ENCODE measurements at places on chromosomes 1 and 21. TPM values are rescaled to one million over a fixed set of nuclear protein-coding genes. Genes with fewer than 3 reads are reported as not detected.

- no peak overlapping the region for H3K4me3 ChIP-seq
- no peak overlapping the region for H3K27ac ChIP-seq
- DNase-seq = peak; percentile 20
- no peaks in the 10 kb centered on the region for H3K27me3 ChIP-seq
- no peaks in the 10 kb centered on the region for H3K4me1 ChIP-seq
These were observed 1212.3 kb upstream of the NCAM2 start for GRCh38 chr21:19785941-19786340.

Gene CD1E
- total RNA-seq = 3.5 TPM

DNA sequence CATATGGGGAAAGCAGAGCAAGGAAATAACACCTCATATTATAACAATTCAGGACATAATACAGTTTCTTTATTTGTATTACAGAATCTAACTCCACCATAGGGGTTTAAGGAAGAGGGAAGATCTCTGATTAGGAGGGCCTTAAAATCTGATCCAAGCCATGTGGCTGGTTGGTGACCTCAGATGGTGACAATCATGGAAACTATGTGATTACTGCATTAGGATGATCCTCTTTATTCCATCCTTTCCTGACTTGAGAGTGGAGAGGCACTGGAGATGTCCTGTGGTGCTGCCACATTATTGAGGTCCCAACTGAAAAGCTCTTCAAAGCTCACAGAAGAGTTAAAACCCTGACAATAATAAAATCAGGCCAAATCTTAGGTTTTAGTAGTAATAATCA, 168.1 kb upstream of the BEND5 start:
- no peaks in the 10 kb centered on the region for H3K27me3 ChIP-seq
- no peaks in the 10 kb centered on the region for H3K4me1 ChIP-seq
- H3K4me3 ChIP-seq = no peak overlapping the region

DNA sequence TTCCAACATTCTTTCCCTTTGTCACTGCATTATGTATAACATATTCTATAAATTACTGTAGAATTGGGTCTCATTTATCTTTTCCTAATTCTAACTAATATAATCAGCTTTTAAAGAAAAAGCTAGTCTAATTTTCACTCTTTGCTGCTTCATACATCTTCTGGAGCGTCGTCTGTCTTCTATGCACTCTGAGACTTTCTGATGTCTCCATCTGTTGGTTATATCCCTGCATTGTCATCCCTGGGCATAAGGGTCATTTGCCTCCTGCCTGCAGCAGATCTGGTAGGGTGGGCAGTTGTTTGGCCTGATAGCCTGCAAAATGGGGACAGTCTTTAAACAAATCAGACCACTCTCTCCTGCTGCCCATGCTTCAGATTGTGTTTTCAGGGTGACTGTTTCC, 40.8 kb upstream of the DYNLT5 start:
- peak; percentile 13 for DNase-seq
- H3K36me3 ChIP-seq = no peaks in the 10 kb centered on the region
- no peaks in the 10 kb centered on the region for H3K27me3 ChIP-seq
- no peak overlapping the region for H3K4me3 ChIP-seq

Gene SMCP
- not detected for total RNA-seq

- no peak for DNase-seq
- H3K4me1 ChIP-seq = no peaks in the 10 kb centered on the region
- no peaks in the 10 kb centered on the region for H3K27me3 ChIP-seq
- no peak overlapping the region for H3K4me3 ChIP-seq
- peaks cover 4% of the 10 kb centered on the region for H3K36me3 ChIP-seq
These were observed 5.4 kb downstream of the PNRC2 start for GRCh38 chr1:23964790-23965740.

GRCh38 chr1:241163363-241163762, 193.6 kb downstream of the RGS7 start:
- no peak for DNase-seq
- no peak overlapping the region for H3K4me3 ChIP-seq
- H3K27me3 ChIP-seq = no peaks in the 10 kb centered on the region
- no peaks in the 10 kb centered on the region for H3K36me3 ChIP-seq

Gene AGO4
- 12.2 TPM for total RNA-seq

GRCh38 chr1:58964880-58965279, 181.0 kb upstream of the JUN start:
- no peaks in the 10 kb centered on the region for H3K36me3 ChIP-seq
- H3K4me3 ChIP-seq = no peak overlapping the region
- H3K4me1 ChIP-seq = peaks cover 18% of the 10 kb centered on the region
- no peak for DNase-seq
- H3K27me3 ChIP-seq = no peaks in the 10 kb centered on the region
- H3K27ac ChIP-seq = no peak overlapping the region

GRCh38 chr1:26359981-26360806, 6.3 kb upstream of the CRYBG2 start:
- no peak overlapping the region for H3K4me3 ChIP-seq
- H3K27me3 ChIP-seq = peaks cover 12% of the 10 kb centered on the region
- no peaks in the 10 kb centered on the region for H3K36me3 ChIP-seq
- H3K4me1 ChIP-seq = no peaks in the 10 kb centered on the region
- H3K27ac ChIP-seq = no peak overlapping the region

Gene CFAP107
- not detected for total RNA-seq

- no peaks in the 10 kb centered on the region for H3K27me3 ChIP-seq
- H3K27ac ChIP-seq = no peak overlapping the region
- no peak overlapping the region for H3K4me3 ChIP-seq
- no peaks in the 10 kb centered on the region for H3K4me1 ChIP-seq
These were observed 96.0 kb downstream of the PGBD5 start for GRCh38 chr1:230330157-230330556.
